ENCODE measurements at places on chromosomes 7 and 10.

DNA sequence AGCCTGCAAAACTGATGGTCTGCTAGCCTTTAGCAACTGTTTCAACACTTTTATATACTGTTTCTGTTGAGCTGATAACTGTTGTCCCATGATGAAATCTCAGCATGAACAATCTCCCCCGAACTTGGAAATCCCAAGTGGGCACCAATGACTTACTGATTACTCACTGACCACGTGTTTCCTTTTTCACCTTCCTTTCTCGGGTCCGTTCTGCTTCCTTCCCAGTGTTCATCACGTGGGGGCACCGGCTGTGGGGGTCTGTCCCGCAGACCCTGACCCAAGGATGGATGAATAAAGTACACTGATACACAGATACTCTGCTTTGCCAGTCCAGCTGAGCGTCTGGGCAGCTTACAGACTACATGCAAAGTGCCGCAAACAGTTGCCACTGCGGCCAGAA, 39.0 kb upstream of the RASGEF1A start:
- no peak for DNase-seq

GRCh38 chr7:119395024-119395423, 878.0 kb upstream of the KCND2 start:
- DNase-seq: no peak

- no peak for DNase-seq
These were observed 172.6 kb downstream of the SKIDA1 start for GRCh38 chr10:21352886-21353285.

DNA sequence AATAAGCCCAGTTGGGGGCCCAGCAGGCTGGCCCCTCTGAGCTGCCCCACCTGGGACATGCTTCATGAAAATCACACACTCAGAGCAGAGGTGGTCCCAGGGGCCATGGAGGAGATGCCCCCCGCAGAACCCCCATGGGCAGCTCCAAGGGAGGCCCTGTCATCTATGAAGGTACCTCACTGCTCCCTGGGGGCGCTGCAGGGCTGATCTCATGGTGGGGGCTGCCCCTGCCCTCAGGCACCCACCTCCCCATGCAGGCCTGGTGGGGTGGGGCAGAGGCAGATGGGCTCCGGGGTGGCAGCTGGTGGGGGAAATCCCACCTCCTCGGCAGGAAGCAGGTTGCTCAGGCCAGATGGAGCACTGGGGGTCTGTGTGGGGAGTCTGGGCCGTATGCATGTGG, 60.5 kb downstream of the YKT6 start:
- DNase-seq: no peak

DNA sequence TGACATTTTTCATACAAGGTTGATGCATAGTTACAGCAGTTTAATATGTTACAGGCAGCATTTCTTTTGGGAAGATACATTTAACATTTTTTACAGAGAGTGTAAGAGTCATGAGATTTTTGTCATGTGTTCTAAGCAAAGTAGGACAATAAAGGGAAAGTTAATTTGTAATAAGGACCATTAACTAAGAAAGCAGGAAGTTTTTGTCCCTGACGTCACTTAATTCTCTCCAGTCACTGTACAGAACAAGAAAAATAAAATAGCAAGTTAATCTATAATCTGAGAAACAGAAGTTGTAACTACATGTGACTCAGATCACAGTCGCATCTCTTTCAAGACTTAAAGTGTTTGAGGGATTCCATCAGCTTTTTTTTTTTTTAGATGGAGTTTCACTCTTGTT, 49.5 kb upstream of the CAPZA2 start:
- no peak for DNase-seq

GRCh38 chr7:156607332-156608172, 33.0 kb upstream of the RNF32 start:
- no peak for DNase-seq
